Right forelimb (tissue), 1 donor: ENCODE measurements at places on chromosomes 7 and 10.

DNA sequence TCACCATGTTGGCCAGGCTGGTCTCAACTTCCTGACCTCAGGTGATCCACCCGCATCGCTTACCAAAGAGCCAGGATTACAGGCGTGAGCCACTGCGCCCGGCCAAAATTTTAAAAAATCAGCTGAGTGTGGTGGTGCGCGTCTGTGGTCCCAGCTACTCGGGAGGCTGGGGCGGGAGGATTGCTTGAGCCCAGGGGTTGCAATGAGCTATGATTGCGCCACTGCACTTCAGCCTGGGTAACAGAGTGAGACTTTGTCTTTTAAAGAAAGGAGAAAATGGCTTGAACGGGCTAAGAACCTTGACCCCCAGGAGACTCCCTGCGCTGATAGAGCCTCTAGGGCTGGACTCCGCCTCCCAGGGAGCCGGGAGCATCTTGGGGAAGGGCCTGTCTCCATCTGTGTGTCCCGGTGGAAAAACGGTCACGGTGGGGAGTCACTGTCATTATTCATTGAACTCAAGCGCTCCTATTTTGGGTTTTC, 760 bp upstream of the KCTD7 start:
- no peak for DNase-seq

DNA sequence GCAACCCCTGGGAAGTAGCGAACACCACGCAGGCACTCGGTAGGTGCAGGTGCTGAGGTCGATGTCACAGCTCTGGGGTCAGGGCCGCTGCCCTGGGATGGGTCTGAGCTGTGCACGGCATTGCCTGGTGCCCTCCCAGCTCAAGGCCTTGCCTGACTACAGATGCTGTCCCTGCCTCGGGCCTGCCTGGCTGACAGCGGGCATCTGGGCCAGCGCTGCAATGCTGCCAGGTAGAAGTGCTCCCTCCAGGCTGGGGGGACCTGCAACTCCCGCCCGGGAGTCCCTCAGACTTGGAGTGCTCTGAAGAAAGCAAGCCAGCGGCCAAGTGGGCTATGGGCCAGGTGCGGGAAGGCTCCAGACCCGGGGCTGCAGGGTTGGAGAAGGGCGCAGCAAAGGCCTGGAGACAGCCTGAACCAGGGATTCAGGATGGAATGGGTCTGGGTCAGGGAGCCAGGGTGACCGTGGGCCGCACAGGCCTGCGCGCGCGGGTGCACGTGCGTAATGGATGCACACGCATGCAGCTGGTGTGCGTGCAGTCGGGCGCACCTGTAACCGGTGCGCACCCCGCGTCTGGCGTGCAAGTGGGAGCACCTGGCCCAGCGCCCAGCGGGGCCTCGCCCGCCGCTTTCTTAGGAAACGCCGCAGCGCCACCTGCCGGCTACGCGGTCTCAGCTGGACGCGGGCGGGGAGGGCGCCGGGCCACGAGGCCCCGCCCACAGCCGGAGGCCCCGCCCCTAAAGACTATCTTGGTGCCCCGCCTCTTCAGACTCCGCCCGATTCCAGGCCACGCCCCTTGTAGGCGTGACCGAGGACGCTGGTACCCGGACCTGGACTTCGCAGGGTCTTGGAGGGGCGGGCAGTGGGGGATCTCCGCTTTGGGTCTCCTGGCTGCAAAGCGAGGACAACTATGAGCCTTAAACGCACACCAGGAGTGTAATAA, 46.7 kb downstream of the MICALL2 start:
- peak; percentile 87 for DNase-seq

DNA sequence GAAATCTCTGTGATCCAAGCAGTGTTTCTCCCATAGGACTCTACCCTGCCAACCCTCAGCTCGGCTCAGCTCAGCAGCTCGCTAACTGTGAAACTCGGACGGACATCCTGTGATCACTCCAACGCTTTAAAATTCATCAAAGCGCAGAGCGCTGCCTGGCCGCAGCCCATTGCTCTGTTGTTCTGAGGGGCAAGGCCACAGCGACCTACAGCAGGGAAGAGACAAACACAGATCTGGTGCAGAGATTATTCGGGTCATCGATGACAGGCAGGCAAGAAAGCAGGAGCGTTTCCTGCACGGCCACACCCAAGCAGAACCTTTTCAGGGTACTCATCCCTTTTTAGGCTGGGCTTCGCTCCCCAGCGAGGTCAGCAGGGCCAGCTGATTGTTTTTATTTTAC, 72.1 kb downstream of the INSIG1 start:
- no peak for DNase-seq

DNA sequence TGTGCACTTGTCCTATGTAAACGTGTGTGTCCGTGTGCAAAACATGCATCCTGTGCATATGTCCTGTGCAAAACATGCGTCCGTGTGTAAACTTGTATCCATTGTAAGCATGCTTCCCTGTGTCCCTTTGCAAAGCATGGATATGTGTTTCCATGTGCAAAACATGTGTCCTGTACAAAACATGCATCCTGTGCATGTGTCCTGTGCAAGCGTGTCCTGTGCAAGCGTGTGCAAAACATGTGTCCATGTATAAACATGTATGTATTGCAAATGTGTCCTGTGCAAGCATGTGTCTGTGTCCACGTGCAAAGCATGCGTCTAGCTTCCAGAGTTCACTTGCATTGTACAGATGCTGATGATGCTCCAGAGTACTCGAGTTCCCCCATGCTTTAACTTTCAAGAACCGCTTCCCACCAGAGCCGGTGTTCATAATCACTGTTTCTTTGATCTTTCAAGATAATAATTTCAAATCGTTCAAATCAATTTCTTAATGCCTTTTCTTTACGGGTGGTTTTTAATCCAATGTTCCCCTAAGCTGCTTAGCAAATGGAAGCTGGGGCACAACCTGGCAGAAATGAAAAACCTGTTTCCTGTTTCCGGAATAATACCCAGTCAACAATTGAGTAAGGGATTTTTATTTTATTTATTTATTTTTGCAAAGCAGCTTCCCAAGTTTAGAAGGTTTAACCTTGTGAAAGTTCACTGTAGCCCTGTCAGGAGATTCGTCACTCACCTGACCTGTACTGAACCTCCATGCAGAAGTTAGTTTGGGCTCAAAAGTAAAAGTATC, 641 bp upstream of the ASB13 start:
- DNase-seq, result no peak

DNA sequence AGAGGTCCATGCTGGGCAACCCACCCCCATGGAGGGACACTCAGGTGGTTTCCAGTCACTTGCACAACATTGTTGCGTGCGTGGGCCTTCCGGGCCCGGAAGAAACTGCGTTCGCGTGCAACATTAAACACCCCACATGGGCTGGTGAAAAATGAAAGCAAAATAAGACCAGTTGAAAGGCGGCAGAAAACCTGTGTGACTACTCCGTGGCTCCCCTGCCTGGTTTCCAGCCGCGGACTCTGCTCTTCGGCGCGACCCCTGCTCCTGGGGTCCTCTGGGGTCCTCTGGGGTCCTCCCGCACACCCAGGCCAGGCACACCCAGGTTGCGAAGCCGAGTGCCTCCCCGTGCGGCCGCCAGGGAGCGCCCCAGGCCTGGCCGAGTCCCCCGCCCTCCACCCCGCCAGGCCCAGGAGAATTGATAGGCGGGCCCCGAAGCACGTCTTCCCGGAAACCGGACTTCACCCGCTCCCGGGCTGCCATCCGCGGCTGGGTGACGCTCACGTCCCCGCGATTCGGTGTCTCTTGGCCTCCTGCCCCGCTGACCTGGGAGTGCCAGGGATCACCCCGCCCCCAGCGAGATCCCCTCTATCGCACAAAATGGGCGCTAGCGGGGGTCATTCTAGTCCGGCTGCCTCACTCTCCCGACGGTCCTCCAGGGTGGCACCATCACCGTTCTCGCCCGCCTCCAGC, 1.9 kb upstream of the SH2D4B start:
- DNase-seq, result peak; percentile 70

DNA sequence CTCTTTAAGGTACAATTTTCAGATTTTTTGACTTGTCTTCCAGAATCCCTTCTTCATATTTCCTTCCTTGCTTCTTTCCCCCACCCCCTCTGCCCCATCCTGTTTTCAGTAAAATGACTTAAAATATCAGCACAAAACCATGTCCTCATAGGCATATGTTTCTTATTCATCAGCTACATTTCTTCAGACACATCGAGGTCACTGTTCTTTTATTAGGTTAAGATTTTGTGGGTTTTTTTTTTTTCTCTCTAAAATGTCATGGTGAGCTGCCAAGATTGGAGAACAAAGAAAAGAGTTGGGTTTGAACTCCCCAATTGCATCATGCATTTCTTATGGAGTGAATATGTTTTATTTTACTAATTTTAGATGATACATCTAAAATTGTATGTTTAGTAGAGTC, 35.8 kb downstream of the LAMB4 start:
- DNase-seq, result no peak

- DNase-seq, result no peak
These were observed 92.4 kb downstream of the TPST1 start for GRCh38 chr7:66297579-66297978.

DNA sequence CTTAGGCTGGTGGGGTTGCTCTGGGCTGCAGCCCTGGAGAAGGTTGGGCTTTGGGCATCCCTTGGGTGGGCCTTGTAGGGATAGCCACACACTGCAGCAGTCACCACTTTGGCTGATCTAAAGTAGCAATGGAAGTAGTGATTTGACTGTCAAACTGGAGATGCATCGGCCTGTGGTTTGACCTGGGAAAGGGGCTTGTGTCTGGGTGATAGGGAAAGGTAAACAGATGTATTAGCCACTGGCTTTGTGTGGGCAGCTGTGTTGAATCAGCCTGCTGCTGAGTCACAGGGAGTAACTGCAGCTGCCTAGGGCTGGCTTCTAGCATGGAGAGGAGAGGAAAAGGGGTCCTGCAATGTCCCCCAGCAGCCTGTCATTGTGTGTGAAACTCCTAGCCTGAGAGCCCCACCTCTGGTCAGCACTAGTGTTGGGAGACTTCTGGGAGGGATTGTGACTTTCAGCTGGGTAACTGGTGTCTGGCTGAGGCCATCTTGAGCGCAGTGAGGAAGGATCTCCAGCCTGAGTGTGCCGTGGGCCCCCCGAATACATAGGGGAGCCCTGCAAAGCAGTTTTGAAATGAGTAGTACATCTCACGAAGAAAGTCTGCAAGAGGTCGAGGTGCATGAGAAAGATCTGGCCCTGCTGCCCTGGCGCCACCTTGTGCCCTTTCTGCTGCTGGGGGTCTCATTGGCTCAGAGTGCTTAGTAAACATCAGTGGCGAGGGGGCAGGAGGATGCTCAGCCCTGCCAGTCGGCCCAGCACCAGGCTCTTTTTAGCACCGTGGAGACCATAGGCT, 117.3 kb downstream of the FANK1 start:
- DNase-seq, result no peak

- no peak for DNase-seq
These were observed 31.3 kb downstream of the DDC start for GRCh38 chr7:50533866-50534265.

DNA sequence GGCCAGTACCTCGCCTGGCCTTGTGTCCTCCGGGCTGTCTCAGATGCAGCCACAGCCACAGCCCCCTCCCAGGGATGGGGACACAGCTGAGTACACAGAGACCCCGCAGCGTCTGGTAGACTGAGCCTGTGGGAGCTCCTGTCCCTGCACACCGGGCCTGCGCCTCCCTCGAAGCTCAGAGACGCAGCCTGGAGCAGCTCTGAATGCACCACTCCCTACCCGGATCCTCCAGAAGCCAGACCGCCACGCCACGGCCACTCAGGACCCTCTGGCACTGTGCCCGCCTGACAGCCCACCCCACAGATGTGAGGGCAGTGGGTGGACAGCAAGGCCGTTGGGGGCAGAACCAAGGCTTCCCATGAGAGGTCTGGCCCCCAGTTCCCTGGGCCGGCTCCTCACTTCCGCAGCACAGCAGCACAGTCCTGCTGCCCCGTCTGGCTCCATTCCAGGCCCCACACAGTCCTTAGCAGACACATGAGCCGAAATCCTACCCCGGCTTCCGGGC, 40.8 kb downstream of the PAPOLB start:
- no peak for DNase-seq

DNA sequence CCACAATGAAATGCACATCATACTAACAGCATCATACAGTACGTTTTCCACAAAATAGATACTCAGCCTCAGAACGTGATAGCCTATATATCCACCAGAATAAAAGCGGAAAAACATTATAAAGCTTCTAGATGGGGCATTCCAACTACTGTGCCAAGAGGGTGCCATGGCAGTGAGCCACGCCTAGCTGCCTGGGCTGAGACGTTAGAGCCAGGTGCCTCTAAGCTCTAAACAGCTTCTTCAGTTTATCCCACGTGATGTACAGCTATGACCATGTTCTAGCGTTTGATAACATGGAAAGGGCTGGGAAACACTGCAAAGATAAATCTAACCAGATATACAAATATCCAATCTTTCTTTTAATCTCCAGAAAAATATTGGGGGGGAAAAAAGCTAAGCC, 17.8 kb downstream of the USP6NL start:
- no peak for DNase-seq

GRCh38 chr10:62831346-62831745, 15.2 kb upstream of the EGR2 start:
- DNase-seq, result no peak
